CD4-positive, alpha-beta T cell (primary cell): ENCODE measurements at places on chromosomes 2 and 18.

- no peak for DNase-seq
Measured at GRCh38 chr2:152594792-152595191, 122.5 kb downstream of the PRPF40A start.

DNA sequence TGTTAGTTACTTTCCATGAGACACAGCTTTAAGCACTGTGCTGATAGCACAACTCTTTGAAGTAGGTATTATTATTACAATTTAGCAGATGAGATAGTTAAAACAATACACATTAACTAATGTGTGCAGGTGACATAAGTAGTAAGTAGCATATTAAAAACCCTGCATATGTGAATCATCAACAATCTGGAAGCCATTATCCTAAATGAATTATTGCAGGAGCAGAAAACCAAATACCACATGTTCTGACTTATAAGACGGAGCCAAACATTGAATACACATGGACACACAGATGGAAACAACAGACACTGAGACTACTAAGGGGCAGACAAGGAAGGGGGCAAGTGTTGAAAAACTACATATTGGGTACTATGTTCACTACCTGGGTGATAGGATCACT, 300.3 kb upstream of the GULP1 start:
- DNase-seq: no peak

- no peak for DNase-seq
Measured at GRCh38 chr18:24595561-24596031, 135.2 kb downstream of the HRH4 start.

GRCh38 chr18:7332452-7332851, 101.6 kb downstream of the LRRC30 start:
- no peak for DNase-seq

GRCh38 chr2:127678991-127679390, 3.7 kb upstream of the LIMS2 start:
- no peak for DNase-seq

- no peak for DNase-seq
Measured at GRCh38 chr2:241267249-241268067, 48.0 kb downstream of the HDLBP start.
